ENCODE measurements at places on chromosomes 1 and 21.

DNA sequence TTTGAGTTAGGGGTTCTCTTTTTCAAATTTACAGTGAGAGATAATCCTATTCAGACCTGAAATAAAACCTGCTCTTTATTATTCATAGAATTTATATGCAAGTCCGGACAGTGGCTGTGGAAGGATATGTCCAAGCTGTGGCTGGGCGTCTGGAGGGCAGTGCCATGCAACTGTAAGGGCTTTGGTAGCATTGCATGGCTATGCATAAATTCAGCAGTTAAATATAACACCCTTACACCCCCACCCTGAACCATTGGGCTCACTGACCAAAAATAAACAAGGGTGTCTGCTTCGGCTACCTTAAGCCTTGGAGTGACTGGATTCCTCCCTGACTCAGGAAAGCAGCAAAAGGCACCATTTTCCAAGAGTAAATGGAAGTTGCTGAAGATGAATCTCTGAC is 5.4 kb downstream of the CHTOP start:
- DNase-seq = no peak

DNA sequence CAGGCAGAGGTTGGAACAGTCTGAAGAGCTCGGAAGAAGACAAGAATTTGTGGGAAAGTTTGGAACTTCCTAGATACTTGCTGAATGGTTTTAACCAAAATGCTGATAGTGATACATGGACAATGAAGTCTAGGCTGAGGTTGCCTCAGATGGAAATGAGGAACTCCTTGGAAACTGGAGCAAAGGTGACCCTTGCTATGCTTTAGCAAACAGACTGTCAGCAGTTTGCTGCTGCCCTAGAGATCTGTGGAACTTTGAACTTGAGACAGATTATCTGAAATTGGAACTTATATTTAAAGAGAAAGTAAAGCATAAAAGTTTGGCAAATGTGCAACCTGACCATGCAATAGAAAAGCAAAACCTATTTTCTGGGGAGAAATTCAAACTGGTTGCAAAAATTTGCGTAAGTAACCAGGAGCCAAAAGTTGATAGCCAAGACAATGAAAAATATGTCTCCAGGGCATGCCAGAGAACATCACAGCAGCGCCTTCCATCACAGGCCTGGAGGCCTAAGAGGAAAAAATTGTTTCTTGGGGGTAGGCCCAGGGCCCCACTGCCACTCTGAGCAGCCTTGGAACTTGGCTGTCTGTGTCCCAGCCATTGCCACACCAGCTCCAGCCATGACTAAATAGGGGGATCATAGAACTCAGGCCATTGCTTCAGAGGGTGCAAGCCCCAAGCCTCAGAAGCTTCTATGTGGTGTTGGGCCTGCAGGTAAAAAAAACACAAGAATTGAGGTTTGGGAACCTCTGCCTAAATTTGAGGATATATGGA is 675.3 kb downstream of the LTN1 start:
- DNase-seq = no peak

GRCh38 chr1:72006092-72006491 is 276.2 kb downstream of the NEGR1 start:
- no peak for DNase-seq

- DNase-seq = no peak
These were observed 53.9 kb upstream of the ZC3H12A start for GRCh38 chr1:37420456-37420855.

GRCh38 chr1:44267438-44267837 is 54.2 kb downstream of the DMAP1 start:
- no peak for DNase-seq
